Stimulated activated CD4-positive, alpha-beta T cell treated with anti-CD3 and anti-CD28 coated beads, Interleukin-1b, Interleukin-23, amount 100 ng/mL, for 1 hour (primary cell): ENCODE measurements at places on chromosomes 3 and 15.

DNA sequence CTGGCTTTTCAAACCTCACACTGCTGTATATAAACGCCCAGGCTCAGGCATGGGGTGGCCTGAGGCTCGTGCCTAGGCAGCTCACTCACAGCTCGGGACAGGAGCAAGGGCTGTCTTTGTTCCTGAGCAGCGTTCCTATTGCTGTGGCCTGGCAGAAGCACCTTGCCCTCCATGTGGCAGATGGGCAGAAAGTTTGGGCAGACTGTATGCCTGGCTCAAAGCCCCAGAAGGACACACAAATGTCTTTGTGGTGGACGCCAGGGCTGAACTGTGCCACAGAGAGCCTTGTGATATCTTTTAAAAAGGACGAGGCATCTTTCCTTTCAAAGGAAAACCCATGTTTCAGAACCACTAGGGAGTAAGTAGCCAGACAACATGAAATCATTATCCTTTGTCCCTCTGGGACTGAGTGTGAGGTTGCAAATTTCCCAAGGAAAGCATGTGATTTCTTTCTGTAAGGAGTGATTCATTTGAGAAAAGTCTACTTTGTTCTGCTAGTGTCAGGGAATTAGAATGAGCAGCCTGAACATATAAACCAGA lies 29.3 kb upstream of the UBE2E1 start:
- DNase-seq = no peak

DNA sequence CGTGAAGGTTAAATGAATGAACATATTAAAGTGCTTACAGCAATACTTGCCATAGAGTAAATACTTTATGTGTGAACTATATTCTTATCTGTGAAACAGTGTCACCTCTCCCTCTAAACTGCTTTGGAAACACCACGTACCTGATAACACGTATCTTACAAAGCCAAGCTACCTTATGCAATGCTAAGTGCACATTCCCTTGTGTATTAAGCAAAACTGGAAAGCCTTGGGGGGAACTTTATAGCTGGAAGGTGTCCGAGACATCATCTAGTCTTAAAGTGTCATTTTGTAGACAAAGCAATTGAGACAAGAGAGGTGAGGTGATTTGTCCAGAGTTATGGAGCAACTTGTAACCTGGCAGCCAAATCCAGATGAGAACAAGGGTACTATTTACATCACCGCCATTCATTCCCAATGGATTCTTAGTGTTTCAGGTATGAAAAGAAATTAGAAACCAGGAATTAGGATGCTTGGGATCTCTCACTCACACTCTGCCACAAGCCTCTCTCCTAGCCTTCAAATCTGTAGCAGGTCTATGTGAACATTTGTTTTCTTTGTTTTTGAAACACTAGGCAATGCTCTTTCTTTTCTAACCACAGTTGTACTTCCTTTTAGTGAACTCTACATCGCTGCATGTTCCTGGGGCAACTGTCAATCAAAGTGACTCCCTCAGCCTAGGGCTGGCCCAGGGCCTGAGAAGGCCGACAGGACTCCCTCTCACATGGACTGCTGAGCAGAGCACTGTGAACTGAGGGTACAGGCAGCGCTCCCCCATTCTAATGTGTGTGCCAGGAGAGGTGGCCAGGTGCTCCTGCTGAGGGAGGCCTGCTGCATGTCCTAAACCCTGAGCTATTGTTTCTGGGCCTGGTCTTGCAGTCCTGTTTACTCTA lies 13.9 kb upstream of the MGLL start:
- no peak for DNase-seq

GRCh38 chr3:124967964-124968363 lies 33.4 kb upstream of the MUC13 start:
- DNase-seq = no peak

DNA sequence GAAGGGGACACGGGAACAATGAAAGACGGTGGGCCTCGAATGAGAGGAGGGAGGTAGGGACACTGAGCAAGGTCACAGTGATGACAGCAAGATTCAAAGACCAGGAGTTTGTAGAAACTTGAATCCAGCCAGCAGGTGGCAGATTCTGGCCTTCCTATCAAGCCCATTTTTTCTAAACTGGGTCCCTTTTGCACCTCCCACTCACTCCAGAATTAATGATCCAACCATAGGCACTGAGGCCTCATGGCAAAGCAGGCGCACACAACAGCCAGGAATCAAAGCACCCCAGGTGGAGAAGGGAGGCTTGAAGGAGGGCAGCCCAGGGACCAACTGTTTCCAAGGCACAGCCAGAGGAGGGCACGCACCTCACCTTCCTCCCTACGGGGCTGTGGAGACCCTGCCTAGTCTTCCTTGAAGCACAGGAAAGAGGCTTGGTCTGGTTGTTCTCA lies 90.2 kb downstream of the ANP32A start:
- no peak for DNase-seq

GRCh38 chr15:91630090-91630489 lies 223.4 kb upstream of the SLCO3A1 start:
- no peak for DNase-seq

- DNase-seq = no peak
Measured at GRCh38 chr15:63500265-63501250, 3.8 kb upstream of the USP3 start.

GRCh38 chr3:116265320-116265695 lies 180.0 kb downstream of the LSAMP start:
- no peak for DNase-seq

GRCh38 chr3:188345223-188345622 lies 191.3 kb downstream of the LPP start:
- no peak for DNase-seq

DNA sequence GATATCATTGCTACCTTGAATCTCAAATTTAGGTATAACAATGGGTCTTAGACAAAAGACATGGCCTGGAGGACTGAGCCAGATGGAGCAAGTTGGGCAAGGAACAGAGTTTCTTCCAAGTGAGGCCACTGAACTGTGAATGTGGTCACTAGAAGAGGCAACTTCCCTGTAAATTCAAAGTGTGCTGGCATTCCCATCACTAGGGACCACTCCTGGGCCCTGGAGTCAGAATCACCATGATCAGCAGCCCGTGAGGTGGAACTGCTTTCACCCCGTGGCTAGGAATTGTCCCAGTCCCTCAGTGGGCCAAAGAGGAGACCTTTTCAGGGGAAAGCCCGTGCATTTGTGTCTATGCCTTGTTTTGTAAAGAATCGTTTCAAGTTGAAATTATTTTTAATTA lies 47.3 kb downstream of the HES1 start:
- no peak for DNase-seq

DNA sequence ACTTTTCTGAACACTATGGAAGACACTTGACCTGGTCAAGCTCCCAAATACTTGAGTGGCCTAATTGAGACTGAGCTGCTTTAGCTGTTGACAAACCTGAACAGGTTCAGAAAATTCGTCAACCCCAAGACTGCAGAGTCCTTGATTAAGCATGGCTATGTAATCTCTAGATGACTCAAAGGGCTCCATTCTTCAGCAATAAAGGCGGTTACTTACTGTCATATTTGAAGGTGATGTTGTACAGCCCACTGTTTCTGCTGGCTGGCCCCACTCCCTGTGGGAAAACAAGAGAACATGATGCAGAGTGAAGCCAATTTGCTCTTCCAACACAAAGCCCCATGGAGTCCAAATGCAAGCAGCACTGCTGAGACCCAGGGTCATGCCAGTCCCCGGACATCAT lies 45.1 kb downstream of the IL17RD start:
- no peak for DNase-seq

DNA sequence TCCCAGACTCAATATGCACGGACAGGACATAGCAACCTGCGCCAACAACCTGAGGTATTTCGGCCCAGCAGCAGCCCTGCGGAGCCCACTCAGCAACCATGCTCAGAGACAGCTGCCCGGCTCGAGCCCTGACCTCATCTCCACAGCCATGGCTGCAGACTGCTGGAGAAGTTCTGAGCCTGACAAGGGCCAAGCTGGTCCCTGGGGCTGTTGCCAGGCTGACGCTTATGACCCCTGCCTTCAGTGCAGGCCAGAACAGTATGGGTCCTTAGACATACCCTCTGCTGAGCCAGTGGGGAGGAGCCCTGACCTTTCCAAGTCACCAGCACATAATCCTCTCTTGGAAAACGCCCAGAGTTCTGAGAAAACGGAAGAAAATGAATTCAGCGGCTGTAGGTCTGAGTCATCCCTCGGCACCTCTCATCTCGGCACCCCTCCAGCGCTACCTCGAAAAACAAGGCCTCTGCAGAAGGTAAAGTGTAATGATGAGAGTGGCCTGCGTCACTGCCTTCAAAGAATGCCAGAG lies 25.5 kb downstream of the TMEM41A start:
- no peak for DNase-seq

DNA sequence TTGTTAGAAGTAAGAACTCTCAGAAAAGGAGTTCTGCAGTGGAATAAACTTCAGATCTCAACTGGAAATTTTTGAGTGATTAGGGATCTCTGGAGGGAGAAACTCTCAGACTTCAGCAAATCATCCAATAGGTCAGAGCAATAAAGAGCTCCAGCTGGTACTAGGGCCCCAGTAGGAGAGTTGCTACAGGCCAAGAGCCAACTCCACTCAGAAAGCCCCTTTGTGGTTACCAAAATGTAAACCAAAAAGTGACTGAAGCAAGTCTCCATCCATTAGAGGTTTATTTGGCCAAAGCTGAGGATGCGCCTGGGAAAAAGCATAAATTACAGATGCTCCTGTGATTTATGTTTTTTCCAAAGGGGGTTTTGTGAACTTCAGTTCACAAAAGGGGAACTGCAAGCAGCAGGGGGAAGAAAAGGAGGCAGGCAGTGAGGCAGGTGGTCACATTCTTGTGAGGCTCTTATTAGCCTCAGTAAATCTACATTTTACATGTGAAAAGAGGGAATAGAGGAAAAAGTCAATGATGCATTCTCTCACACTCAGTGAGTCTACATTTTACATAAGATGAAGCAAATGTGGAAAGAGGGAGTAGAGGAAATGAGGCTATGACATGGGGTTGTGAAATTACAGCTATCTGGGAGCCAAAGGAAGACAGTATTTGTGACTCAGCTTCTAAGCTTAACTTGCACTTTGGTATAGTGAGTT lies 92.4 kb upstream of the DAZL start:
- DNase-seq = no peak
